ENCODE measurements at places on chromosomes 5 and 9.

DNA sequence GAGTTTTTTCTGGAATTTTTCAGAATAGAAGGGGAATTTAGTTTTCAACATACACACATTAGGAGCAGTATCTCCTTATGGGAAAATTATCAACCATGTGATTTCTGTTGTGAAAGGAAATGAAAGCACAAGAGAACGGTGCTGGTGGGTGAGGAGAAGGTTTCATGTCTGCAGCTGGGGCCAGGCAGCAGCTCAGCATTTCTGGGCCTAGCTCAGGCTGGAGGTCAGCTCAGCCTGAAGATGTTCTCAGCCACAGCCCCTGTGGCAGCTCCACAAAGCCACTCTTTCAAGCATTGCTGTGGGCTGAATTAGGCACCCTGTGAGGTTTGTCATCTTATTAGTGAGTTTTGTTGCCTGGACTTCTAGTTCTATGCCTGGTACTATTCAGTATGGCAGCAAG lies 90.3 kb downstream of the DIRAS2 start:
- no peak for DNase-seq

DNA sequence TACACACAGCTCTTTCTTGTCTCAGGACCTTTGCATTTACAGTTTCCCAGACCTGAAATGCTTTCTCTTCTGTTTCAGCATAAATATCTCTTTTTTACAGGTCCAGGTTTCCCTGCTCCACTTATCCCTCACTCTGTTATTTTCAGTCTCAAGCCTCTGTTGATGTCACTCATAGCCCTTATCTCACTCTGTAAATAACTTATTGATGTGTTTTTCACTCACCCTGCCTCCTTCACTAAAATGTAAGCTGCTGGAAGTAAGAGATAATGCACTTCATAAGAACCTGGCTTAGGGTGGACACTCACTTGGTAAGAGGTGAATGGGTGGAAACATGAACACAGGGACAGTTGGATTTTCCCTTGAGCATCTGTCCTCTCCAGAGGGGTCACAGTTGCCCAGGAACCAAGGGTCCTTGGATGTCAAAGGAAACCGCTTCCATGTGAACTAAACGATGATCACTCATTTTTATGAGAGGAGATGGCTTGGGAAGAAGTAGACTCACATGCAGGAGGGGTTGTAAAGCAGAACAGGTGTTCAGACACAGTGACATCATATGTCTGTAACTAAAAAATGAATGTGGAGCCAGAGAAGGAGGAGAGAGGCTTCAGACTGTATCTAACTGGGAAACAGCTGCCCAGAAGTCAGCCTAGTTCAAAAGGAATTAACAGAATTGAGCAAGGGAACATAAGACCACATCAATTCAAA lies 5.5 kb upstream of the HTR4 start:
- no peak for DNase-seq

GRCh38 chr5:73459366-73459765 lies 10.8 kb upstream of the FOXD1 start:
- DNase-seq: no peak

- no peak for DNase-seq
Measured at GRCh38 chr9:133619791-133620190, 10.6 kb upstream of the FAM163B start.

DNA sequence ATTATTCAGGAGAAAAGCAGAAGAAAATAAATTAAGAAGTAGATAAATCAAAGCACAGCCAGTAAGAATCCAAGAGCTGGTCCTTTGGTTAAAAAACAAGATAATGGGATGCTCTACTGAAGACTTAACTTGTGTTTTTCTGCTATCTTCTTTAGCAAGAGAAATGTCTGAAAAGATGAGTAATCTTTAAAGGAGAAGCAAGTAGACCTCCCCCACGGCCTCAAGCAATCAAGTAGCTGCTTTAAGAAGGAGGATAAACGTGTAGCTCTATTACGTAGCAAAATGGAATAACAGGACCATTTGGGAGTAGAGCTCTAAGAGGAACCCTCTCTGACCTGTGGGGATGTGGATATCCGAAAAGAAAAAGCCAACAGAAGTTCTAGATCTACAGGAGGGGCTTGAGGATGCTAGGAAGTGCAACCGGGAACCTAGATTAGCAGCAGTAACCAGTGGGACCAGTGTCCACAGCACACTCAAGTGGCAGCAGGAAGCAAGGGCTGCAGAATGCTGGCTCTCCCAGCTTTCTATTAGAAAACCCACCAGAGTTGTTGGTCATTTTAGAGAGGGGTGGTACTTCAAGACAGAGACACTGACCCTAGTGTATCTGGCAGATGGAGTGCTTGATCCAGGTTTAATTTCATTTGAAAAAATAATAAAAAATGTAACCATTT lies 185.4 kb downstream of the GABBR2 start:
- DNase-seq: peak; percentile 74

DNA sequence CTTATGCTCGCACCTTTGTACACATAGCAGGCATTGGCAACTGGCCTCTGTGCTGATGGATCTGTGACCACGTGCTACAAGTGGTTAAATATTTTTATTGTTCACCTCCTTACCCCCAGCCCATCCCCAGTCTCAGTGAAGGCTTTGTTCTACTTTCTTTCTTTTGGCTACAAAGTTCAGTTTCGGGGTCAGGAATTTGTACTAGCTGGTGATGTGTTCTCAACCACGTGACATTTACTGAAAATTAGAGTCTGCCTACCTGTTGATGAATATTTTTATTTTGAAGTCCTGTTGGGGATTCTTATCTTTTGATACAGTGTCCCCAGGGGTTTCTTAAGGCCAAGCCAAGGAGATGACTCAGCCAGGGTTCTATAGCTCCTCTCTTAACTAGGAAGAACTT lies 47.8 kb downstream of the C9orf57 start:
- DNase-seq: no peak

DNA sequence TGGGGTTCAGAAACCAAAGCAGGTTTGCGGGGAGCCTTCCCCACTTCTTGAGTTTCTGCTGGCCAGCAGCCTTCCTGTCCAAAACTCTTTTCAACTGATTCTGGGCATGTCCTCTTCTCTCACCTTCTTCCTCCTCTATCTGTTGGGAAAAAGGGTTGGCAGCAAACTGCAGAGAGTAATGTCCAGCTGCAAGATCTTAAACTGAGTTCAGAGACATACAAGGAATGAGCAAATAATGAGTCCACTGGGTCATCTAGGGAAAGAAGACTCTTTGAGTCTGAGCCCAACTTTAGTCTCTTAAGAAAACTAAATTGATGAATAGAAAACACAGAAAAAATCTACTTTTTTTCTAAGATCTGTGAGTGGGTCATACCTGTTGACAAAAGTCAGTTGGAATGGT lies 16.5 kb downstream of the ANKDD1B start:
- DNase-seq: no peak

Measured in fibroblast of mammary gland (primary cell).